CD8-positive, alpha-beta memory T cell (primary cell): ENCODE measurements at places on chromosomes 12 and 14.

- no peak for DNase-seq
These were observed 39.9 kb downstream of the SOX5 start for GRCh38 chr12:23909551-23909950.

- no peak for DNase-seq
These were observed 41.0 kb downstream of the DMAC2L start for GRCh38 chr14:50353126-50353525.

GRCh38 chr12:21583587-21583986, 21.1 kb downstream of the GYS2 start:
- DNase-seq, result no peak

GRCh38 chr12:98439981-98440581, 75.3 kb upstream of the TMPO start:
- no peak for DNase-seq

DNA sequence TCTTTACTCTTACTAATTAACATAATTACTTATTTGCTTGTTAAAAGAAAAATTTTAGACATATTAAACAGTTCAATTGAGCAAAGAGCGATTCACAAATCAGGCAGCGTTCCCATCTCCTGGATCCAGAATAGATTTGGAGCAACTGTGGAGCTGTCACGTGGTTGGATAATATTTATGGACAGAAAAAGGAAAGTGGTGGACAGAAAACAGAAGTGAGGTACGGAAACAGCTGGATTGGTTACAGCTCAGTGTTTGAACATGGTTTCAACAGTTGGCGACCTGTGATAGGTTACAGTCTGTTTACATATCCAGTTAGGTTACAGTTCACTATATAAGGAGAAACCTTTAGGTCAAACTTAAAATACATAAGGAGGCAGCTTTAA, 19.7 kb upstream of the FAM234B start:
- no peak for DNase-seq

- DNase-seq, result no peak
These were observed 5.4 kb downstream of the SOX5 start for GRCh38 chr12:23944067-23944466.

GRCh38 chr12:52191841-52192791, at the start of gene KRT80:
Gene KRT80, minus strand, starts transcription at chr12:52192014. Its CDS starts 112 bp downstream, at chr12:52191902.
- no peak for DNase-seq

DNA sequence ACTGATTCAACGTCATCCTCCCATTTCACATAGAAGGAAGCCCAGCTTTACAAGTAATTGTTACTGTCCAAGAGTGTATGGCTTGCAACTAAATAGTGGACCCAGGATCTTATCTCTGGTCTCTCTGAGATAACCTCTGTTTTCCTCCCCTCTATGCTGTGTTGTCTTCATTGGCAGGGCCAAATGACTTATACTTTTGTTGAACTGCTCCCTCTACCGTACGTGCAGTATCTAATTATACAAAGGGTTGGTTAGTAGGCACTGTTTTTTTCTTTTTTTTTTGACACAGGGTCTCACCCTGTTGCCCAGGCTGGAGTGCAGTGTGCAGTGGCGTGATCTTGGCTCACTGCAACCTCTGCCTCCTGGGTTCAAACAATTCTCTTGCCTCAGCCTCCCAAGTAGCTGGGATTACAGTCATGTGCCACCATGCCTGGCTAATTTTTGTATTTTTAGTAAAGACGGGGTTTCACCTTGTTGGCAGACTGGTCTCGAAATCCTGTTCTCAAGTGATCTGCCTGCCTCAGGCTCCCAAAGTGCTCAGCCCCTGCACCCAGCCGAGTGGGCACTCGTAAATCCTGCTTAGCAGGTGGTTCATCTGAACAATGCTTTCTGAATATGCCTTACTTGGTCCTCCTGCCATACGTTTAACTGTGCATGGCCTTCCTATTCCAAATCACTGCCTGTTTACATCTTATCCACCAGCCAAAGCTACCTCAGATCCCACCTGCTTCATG, 162.1 kb downstream of the ADCK1 start:
- no peak for DNase-seq

GRCh38 chr12:124466216-124467128, 100.9 kb downstream of the NCOR2 start:
- peak; percentile 88 for DNase-seq

DNA sequence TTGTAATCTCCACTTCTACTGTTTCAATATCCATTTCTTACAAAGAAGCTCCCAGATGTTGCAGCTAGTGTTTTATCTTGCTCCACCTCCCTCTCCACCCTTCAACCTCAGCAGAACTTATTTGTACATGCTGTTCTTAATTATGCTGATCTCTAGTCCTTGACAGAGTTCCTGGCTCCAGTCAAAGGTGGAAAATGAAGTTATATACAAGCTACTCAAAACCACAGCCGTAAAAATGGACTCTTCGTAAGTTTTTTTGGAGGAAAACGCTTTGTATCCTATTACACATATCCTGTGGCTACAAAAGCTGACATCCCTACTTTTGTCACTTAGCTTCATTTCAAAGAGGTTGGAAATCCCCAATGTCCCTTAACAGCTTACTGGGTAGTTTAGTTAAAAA, 1.3 kb downstream of the CLEC1A start:
- DNase-seq, result no peak

- no peak for DNase-seq
These were observed 2.7 kb upstream of the HDAC7 start for GRCh38 chr12:47822401-47822800.

DNA sequence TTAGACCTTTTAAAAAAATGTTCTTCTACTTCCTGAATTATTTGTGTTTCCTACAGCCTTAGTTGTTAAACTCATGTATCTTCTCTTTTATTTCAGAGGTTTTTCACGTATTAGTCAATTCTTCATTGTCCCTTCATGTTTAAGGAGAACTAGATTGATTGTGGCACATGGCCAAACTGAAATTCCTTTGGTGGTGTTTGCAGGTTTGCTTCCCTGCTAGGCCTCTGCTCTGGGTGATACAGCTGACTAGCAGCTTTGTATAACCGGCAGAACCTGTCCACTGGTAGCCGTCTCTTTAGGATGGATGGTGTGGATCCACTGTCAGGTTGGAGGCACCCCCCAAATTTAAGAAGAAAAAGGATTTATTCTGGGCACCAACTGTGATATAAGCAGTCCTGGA, 262.1 kb downstream of the FBXL14 start:
- no peak for DNase-seq

- DNase-seq, result no peak
These were observed 39.4 kb upstream of the FUT8 start for GRCh38 chr14:65373016-65373670.

GRCh38 chr12:93166541-93167307, 211.0 kb upstream of the NUDT4 start:
- no peak for DNase-seq

GRCh38 chr12:39393890-39394289, 49.0 kb downstream of the KIF21A start:
- no peak for DNase-seq

GRCh38 chr14:53338192-53338591, 185.1 kb upstream of the DDHD1 start:
- no peak for DNase-seq

DNA sequence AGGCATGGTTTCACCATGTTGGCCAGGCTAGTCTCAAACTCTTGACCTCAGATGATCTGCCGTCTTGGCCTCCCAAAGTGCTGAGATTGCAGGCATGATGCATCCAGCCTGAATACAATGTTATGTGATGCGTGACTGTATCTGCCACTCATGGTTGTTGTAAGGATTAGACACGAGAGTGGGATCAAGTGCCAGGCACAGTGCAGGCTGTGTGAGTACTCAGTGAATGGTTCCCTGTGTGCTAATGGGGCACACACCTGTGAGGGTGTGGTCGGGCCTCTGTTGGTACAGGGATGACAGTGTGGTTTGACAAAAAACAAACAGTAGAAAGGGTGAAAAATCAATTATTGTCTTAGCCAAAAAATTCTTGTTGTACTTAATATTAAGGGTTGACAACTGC, 61.8 kb downstream of the TECPR2 start:
- no peak for DNase-seq

DNA sequence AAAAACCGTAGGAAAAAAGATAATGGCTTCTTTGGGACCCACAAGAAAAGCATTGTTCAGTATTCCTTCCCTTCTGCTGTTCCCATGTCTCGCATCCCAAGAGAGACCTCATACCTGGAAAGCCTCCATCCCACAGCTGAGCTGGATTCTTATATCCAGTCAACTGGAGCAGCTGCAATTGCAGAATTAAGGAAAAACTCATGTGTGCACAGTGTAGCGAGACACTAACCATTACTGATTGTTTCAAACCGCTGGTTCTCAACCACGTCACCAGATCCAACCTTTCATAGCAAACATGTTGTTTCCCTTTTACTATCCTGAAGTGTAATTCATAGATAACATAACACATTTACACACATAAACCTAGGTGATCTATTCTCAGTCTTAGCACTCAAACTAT, 5.5 kb upstream of the RNASE10 start:
- no peak for DNase-seq

GRCh38 chr12:120855823-120856588, 48.2 kb downstream of the SPPL3 start:
- no peak for DNase-seq

DNA sequence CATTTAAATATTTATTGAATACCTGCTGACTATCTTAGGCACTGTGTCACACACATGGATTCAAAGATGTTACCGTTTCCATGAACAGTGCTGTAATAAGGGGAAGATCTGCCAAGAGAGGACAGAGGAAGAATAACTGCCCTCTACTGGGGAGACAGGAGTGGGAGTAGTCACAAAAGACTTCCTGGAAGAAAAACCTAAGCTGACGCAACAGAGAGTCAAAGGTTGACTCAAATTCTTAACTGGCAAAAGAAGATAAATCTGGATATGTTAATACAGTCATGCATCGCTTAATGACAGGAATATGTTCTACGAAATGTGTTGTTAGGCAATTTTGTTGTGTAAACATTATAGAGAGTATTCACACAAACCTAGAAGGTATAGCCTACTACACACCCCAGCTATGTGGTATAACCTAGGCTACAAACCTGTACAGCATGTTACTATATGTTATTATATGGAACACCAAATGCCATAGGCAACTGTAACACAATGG, 51.5 kb downstream of the DCAF5 start:
- DNase-seq, result no peak

DNA sequence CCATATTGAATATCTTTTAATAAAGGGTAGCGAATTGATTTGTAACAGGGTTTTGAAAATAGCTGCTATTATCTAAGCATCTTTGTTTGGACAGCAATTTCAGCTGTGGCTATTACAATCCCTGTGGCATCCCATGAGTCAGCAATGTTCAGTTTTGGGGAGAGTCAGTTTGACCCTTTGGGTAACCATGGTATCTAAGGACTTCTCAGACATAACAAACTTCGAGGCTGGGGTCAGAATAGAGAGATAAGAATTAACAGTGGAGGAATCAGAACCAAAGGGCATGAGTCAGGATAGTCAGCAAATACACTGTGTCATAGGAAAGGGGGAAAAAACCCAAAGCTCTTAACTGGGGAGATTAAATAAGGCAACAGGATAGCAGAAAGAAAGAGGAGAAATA, 11.7 kb upstream of the PTHLH start:
- DNase-seq, result no peak
